Activated CD4-positive, alpha-beta T cell treated with anti-CD3 and anti-CD28 coated beads for 36 hours (primary cell): ENCODE measurements at places on chromosomes 11 and 22. TPM values are rescaled to one million over a fixed set of nuclear protein-coding genes. Genes with fewer than 3 reads are reported as not detected.

The SESN3 gene
- total RNA-seq = 8.4 TPM

The PNPLA3 gene
- 0.55 TPM for total RNA-seq

The OLFML1 gene
- total RNA-seq = not detected

The NCF4 gene
- 3.9 TPM for total RNA-seq

The SAA4 gene
- total RNA-seq = not detected

DNA sequence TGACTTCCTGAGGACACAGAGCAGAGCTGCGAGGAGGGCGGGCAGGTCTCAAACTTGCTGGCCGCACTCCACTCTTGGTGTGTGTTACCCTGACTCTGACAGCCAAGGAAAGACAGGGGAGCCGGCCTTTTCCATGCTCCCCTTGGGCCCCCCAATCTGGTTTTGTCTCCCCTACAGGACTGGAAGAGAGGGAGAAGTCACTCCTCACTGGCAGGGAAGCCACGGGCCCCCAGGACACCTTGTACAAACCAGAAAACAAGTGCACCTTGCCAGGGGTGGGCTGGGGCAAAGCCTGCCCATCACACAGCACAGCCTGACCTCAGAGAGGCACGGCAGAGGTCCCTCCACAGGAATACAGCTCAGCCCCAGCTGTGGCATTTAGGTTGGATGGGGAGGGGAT is 20.2 kb downstream of the CBX7 start:
- no peaks in the 10 kb centered on the region for H3K27me3 ChIP-seq
- no peak overlapping the region for H3K4me3 ChIP-seq
- H3K27ac ChIP-seq = no peak overlapping the region
- H3K36me3 ChIP-seq = peaks cover 2% of the 10 kb centered on the region

- H3K27me3 ChIP-seq = peaks cover 4% of the 10 kb centered on the region
- H3K4me1 ChIP-seq = peaks cover 34% of the 10 kb centered on the region
- DNase-seq = no peak
- H3K4me3 ChIP-seq = no peak overlapping the region
- no peak overlapping the region for H3K27ac ChIP-seq
Measured at GRCh38 chr11:130124096-130124495, 35.5 kb upstream of the ST14 start.

GRCh38 chr11:111206472-111206871 is 39.1 kb upstream of the POU2AF2 start:
- H3K27ac ChIP-seq = no peak overlapping the region
- peaks cover 5% of the 10 kb centered on the region for H3K27me3 ChIP-seq
- no peak for DNase-seq
- peaks cover 9% of the 10 kb centered on the region for H3K4me1 ChIP-seq

- peak; percentile 84 for DNase-seq
- no peak overlapping the region for H3K4me3 ChIP-seq
- no peak overlapping the region for H3K27ac ChIP-seq
- H3K27me3 ChIP-seq = no peaks in the 10 kb centered on the region
Measured at GRCh38 chr11:67648140-67648795, 2.3 kb downstream of the ACY3 start.

- peaks cover 66% of the 10 kb centered on the region for H3K36me3 ChIP-seq
- no peaks in the 10 kb centered on the region for H3K4me1 ChIP-seq
- H3K27me3 ChIP-seq = no peaks in the 10 kb centered on the region
Measured at GRCh38 chr11:34128824-34129223, 23.4 kb downstream of the NAT10 start.

- peak within 1 kb of the TSS; percentile 96 for H3K4me3 ChIP-seq
- peak within 1 kb of the TSS; percentile 96 for H3K27ac ChIP-seq
- H3K27me3 ChIP-seq = no peaks in the 10 kb centered on the region
- peaks cover 76% of the 10 kb centered on the region for H3K4me1 ChIP-seq
- peak; percentile 90 for DNase-seq
Measured at GRCh38 chr11:117985953-117986887, at the start of gene IL10RA. TSS of gene IL10RA (plus strand) at chr11:117986394. CDS start at chr11:117986468, 74 bp downstream.

DNA sequence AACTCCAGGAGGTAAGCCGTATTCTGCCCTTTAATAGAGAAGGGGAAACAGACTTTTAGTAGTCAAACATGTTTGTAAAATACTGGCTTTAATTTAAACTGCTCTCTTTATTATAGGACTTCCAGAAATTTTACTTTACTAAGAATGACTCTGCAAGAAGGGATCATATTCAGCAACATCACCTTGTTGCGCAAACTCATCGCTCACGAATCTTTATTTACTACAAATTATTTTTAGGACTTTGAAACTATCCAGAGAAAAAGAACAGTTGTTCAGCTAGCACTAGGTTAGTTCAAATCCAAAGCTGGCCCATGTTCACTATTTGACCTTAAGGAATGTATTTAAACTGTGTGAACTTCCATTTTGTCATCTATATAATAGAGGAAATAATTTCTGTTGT is 498.3 kb upstream of the TENM4 start:
- no peaks in the 10 kb centered on the region for H3K4me1 ChIP-seq
- no peak for DNase-seq
- H3K27me3 ChIP-seq = no peaks in the 10 kb centered on the region

- DNase-seq = peak; percentile 78
- H3K4me1 ChIP-seq = no peaks in the 10 kb centered on the region
- no peak overlapping the region for H3K27ac ChIP-seq
- no peak overlapping the region for H3K4me3 ChIP-seq
- peaks cover 3% of the 10 kb centered on the region for H3K27me3 ChIP-seq
Measured at GRCh38 chr22:23376256-23376655, 195.9 kb downstream of the BCR start.

GRCh38 chr11:109480251-109480650 is 58.3 kb downstream of the C11orf87 start:
- no peak for DNase-seq
- no peaks in the 10 kb centered on the region for H3K36me3 ChIP-seq

DNA sequence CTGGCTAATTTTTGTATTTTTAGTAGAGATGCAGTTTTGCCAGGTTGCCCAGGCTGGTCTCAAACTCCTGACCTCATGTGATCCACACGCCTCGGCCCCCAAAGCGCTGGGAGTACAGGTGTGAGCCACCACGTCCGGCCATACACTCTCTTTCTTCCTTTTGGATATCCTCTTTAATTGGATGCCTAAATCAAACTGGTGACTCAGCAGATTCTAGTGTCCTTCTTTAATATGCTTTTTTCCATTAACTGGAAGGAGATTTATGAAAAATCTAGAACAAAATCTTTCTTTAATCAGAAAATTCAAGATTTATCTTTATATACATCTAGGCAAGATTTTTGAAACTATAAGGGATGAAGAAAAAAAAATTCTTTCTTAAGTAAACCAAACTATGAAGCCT is 969.3 kb upstream of the CCDC90B start:
- H3K4me1 ChIP-seq = no peaks in the 10 kb centered on the region
- H3K27me3 ChIP-seq = no peaks in the 10 kb centered on the region
- no peak overlapping the region for H3K27ac ChIP-seq
- DNase-seq = no peak
- no peak overlapping the region for H3K4me3 ChIP-seq

DNA sequence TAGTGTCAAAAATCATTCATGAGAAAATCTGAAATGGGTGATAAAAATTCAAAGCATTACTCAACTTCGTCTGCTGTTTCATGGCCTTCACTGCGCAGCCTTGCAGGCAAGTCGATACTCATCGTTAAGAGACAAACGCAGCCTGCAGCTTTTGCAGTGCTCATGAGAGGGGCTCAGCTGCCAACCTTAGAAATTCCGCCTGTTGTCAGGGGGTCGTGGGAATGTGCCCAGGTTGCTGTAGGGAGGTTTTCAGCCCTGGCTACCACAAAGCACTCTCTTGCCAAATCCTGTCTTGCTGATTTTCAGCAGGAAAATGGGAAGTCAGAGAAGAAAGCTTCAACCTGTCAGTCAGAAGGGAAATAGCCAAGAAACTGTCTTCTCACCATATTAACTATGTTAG is 25.4 kb upstream of the GRAMD1B start:
- H3K4me1 ChIP-seq = peaks cover 26% of the 10 kb centered on the region
- peak overlapping the region; percentile 38 for H3K27ac ChIP-seq
- no peaks in the 10 kb centered on the region for H3K36me3 ChIP-seq
- DNase-seq = no peak

DNA sequence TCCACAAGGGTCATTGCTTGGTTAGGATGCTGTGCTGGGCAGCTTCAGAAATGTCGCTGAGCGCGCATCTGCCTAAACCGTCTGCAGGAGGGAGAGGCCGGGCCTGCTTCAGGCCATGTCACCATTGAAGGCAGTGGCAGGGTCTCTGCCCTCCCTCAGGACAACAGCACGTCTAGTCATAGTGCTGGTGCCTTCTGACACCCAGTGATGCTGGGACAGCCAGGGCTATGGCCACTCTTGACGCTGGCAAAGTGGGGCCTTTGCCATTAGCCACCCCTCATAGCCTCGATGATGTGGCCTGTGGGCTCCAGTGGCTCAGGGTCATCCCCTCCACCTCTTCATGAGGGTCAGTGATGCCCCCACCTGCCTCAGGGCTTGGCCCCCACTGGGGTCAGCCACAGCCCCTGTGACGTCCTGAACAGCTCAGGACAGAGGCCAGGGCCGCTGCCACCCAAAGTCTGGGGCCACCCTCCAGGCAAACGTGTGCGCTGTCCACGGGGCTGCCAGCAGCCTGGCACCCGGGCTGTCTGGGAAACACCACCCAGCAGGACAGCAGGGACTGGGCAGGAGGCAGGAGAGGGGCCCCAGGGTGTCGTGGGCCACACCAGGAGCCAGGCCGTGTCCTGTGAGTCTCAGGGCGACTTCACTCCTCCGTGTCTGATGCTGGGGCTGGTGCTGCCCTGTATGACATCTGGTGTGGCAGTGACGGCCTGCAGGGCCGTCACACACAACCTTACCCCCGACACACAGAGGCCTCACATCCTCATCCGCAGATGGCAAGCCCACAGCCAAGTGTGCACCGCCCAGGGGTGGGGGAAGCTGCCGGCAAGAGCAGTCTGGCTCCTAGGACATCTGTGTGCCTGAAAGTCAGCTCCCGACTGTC is 42.5 kb downstream of the CERK start:
- H3K27me3 ChIP-seq = no peaks in the 10 kb centered on the region
- peaks cover 23% of the 10 kb centered on the region for H3K36me3 ChIP-seq
- DNase-seq = no peak
- H3K27ac ChIP-seq = no peak overlapping the region
- H3K4me1 ChIP-seq = no peaks in the 10 kb centered on the region

- H3K27ac ChIP-seq = no peak overlapping the region
- no peak overlapping the region for H3K4me3 ChIP-seq
- H3K4me1 ChIP-seq = peaks cover 60% of the 10 kb centered on the region
- peak; percentile 86 for DNase-seq
Measured at GRCh38 chr11:34250732-34251588, 106.8 kb downstream of the ABTB2 start.

DNA sequence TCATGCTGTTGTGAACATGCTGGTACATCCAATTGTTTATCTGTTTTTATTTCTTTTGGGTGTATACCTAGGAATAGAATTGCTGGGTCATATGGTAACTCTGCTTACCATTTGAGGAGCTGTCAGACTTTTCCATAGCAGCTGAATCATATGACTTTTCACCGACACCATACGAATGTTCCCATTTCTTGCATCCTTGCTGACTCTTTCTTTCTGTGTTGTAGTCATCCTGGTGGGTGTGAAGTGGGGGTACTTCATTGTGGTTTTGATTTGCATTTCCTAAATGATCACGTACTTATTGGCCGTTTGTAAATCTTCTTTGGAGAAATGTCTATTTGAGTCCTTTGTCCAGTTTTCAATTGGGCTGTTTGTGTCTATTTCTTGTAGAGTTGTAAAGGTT is 26.5 kb downstream of the ATXN10 start:
- DNase-seq = no peak
- no peak overlapping the region for H3K27ac ChIP-seq
- H3K4me1 ChIP-seq = peaks cover 7% of the 10 kb centered on the region
- H3K36me3 ChIP-seq = peaks cover 59% of the 10 kb centered on the region

- peaks cover 16% of the 10 kb centered on the region for H3K4me1 ChIP-seq
- no peak overlapping the region for H3K27ac ChIP-seq
- H3K27me3 ChIP-seq = peaks cover 32% of the 10 kb centered on the region
- no peak for DNase-seq
- no peaks in the 10 kb centered on the region for H3K36me3 ChIP-seq
Measured at GRCh38 chr11:639332-639955, 2.4 kb downstream of the DRD4 start.

DNA sequence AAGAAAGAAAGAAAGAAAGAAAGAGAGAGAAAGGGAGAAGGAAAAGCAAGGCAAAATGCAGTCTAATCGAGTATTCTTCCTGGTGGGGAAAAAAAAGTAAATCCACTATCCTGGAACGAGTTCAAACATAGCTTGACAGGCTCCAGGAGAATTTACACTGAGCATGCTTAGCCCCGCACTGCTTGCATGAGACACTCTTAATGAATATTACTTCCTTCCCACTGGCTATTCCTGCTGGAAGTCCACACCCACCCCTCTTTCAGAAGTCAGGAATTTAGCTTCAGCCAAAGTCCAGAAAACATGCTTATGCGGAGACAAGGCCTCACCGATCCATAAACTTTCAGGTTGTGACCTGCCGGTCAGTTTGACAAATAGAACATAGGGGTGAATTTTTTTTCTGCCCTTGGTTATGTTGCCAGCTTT is 251.8 kb upstream of the BLID start:
- peaks cover 13% of the 10 kb centered on the region for H3K27me3 ChIP-seq
- H3K4me3 ChIP-seq = no peak overlapping the region
- H3K36me3 ChIP-seq = no peaks in the 10 kb centered on the region

DNA sequence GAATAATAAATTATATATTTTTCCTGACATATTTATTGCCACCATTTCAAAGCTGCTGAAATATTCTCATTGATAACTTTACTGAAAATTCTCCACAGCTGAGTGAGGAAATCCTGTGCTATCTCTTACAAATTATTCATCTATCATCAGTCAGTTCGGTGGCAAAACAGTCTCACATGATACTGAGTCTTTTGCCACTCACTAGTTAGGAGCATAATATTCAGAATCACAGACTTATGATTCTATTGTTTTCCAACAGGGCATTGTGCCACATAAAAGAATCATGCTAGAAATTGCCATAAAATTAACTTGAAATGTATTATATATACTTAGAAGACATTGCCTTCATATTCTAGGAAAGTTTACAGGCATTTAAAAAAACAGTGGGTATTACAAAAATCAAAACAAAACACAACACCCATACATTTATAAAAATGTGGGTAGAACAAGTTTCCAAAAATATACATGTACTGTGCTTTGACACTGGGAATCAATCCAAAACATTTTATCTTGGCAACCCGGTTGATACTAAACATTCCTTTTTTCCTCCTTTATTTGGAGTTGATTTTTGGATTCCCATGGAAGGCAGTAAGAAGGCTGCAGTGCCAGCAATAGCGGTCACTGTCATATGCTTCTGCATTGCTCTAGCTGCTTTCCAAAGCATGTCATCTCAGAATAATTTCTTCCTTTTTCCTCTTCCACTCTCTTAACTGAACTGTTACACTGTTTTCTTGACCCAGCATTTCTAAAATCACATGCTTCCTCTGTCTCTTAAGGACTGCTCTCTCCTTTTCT is 42.5 kb downstream of the ATG16L2 start:
- no peak overlapping the region for H3K4me3 ChIP-seq
- H3K27me3 ChIP-seq = no peaks in the 10 kb centered on the region
- H3K27ac ChIP-seq = no peak overlapping the region
- no peak for DNase-seq

DNA sequence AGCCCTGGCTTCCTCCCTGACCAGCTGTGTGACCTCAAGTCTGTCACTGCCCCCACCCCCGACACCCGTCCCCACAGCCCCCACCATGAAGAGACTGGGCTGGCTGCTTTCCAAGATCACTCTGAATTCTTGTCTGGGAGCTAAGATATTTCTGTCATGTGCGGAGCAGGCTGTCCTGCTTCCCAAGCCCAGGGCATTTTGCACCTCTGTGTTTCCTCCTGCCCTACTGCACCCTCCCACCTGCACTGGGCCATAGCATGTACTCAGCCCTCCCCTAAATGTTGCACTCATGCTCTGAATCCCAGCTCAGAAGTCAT is 30.3 kb upstream of the MYEOV start:
- H3K4me1 ChIP-seq = no peaks in the 10 kb centered on the region
- no peak overlapping the region for H3K27ac ChIP-seq
- no peak overlapping the region for H3K4me3 ChIP-seq
- no peak for DNase-seq
- no peaks in the 10 kb centered on the region for H3K27me3 ChIP-seq
